Coronary artery (tissue), 2 donors: ENCODE measurements at places on chromosomes 7 and 10.

GRCh38 chr10:17652585-17652984 lies 8.6 kb downstream of the STAM start:
- DNase-seq = no peak

- no peak for DNase-seq
Measured at GRCh38 chr7:26700386-26700785, 164.0 kb downstream of the SKAP2 start.

GRCh38 chr10:35056133-35056532 lies 34.0 kb downstream of the CUL2 start:
- DNase-seq = no peak

- no peak for DNase-seq
Measured at GRCh38 chr7:31000161-31000693, 36.5 kb downstream of the GHRHR start.

GRCh38 chr7:159119851-159120539 lies 24.7 kb downstream of the VIPR2 start:
- peak; percentile 33 for DNase-seq

DNA sequence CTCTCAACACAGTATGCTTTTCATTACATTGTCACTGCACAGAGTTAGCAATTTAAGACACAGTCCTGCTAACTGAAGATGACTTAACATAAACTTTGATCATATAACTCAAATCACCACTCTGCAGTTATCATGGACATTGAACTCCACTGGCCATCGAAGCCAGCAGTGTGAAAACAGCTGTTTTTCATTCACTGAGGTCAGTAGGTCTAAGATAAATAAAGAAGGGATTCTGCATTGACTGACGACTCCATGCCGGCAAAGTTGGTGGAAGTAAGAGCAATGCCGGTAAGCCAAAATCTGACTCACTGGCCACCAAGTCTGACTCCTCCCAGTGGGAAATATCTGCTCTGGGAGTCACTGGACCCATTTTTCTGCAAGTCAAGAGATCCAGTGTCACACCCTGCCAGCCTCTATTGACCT lies 449.9 kb upstream of the ANKRD30A start:
- DNase-seq = no peak

DNA sequence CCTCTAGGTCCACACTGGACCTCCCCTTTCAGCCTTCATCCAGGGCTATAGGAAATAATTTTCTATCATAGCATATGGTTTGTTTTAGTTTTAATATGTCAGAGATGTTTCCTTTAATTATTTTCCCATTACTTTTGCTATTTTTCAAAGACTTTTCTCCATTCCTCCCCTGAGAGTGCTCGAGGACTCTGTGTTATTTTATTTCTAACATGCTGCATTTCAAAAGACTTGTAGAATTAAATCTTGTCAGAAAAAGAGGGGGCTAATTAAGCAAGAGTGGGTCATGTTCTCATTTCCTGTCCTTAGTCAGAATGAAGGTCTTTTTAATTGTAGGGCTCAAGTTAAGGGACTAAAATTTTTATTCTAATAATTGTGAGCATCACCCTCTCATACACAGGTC lies 71.6 kb upstream of the CTTNBP2 start:
- no peak for DNase-seq

DNA sequence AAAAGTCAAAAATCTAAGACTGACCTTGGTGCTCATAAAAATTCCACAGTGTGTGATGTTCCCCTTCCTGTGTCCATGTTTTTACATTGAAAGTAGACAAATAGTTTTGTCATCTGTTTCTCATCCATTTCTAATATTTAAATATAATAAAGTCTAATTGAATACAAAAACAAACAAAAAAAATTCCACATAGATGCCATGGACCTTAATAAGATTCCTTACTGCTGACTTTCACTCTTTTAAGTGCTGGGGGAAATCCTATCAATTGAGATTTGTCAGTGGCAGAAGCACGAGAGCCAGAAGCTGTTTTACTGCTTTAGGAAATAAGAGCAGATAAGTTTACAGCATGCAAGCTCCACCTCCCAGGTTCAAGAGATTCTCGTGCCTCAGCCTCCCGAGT lies 310.0 kb downstream of the ABCA13 start:
- DNase-seq = no peak

DNA sequence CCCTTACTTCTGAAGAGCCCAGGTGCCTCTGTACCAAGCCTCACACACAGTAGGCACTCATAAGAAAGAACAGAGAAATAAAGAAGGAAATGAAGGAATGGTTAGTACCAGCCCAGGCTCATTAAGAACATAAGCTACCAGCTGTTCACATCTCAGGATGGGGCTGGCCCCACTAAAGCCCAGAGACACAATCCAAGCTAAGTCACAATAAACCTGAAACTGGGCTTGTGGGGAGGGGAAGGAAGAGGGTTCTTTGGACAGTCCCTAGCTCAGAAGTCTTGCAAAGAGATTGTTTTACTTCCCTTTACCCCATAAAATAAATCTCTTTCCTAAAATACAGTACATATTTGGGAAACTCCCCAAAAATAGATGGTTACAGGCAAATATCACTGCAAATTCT lies 24.3 kb downstream of the FBXW4 start:
- DNase-seq = no peak

GRCh38 chr7:28065308-28065707 lies 115.3 kb downstream of the JAZF1 start:
- DNase-seq = no peak

DNA sequence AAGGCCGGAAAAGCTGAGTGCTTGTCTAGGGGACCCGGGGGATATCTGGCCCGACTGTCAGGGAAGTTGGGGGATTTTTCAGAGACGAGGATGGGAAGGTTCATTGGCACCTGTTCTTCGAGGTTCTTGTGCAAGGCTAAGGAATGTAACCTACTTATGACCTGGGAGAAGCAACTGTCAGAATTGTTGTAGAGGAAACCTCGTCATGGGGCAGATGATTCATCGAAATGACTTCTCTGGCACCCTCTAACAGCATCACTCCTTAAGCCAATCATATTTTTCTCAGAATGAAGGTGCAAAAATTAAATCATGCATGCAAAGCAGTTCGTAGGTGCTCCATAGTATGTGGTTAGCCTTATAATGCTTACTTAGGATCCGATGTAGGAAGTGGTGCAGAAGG lies 58.6 kb downstream of the PLXDC2 start:
- no peak for DNase-seq

DNA sequence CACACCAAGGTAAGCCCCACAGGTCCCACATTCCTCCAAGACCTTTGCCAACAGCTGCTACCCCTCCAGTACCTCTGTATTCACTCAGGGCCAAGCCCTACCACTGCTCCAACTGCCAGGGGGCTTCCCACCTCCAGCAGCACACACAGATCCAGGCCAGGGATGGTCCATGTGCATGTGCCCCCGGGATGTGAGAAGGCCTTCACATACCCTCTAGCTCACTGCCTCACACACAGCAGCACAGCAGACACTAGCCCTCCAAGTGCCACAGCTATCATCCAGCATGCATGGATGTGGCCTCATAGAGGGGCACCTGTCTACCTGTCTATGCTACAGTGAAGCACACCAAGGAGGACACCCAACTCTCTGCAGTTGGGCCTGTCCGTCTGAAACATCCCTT lies 488.8 kb downstream of the PLXNA4 start:
- DNase-seq = no peak

DNA sequence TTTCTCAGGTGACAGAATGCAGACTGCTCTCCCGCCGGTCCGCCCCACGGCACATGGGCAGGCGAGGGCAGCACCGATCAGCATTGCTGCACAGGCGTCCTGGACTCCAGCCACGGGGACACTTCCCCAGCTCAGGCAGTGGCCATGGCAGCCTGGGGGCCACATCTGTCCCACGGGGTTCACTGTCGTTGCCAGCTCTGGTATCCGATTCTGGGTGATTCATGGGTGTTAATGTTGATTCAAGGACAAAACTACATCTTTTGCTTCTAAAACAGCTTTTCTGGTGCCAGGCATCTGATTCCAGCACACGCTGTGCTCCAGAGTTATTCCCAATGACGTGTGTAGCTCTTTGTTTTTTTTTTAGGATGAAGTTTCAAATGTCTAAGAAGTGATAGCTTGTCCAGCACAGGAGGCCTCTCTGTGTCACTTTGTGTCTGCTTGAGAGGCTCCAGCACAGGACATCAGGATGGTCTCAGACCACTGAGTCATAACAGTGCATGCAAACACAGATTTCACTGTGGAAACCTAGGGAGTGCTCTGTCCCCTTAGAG lies 218.0 kb downstream of the WDR37 start:
- DNase-seq = no peak

GRCh38 chr7:98130959-98131358 lies 24.3 kb downstream of the LMTK2 start:
- no peak for DNase-seq

- no peak for DNase-seq
Measured at GRCh38 chr7:135537905-135538304, 19.8 kb upstream of the NUP205 start.

DNA sequence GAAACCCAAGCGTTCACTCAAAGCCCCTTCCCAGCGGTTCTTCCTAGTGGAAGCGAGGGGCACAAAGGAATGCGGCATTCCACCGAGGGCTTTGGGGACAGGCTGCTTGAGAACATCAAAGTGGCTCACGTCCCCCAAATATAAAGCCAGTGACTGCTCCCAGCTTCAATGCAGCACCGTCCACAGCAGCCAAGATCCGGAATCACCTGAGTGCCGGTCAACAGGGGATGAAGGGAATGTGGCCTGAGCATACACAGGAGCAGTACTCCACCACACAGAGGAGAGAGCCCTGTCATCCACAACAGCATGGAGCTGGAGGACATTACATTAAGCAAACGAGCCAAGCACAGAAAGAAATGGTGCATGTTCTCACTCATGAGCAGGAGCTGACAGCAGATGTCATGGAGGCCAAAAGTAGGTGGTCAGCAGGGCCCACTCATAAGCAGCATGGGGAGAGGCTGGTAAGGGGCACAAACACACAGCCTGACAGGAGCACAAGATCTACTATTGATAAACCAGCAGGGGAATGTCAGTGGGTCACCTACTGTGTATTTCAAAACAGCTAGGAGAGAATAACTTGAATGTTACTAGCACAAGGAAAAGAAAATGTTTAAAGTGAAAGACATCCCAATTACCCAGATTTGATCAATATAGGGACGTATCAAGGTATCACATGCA lies 79.5 kb downstream of the DIP2C start:
- no peak for DNase-seq

DNA sequence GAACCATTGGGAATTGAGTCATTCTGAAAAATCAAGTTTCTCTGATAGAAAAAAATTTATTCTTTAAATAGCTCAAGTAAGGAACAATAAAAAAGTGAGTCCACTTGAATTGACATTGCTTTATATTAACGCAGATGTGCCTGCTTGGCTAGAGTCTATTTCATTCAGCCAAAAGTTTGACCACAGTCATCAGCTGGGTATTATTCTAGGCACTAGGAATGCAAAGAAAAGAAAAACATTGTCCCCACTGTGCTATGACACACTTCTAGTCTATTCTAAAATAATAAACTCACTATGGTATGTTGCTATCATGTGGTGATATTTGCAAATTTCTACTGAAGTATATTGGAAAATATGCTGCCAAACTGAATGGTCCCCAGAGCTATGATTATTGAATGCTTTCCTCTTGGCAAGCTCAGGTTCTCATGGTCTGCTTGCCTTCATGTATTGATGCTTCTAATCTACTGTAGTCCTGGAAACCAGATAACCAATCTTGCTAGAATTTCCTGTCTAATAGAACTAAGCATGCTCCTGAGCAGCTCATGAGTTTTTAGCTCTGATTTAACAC lies 8.3 kb downstream of the SFRP4 start:
- DNase-seq = no peak

DNA sequence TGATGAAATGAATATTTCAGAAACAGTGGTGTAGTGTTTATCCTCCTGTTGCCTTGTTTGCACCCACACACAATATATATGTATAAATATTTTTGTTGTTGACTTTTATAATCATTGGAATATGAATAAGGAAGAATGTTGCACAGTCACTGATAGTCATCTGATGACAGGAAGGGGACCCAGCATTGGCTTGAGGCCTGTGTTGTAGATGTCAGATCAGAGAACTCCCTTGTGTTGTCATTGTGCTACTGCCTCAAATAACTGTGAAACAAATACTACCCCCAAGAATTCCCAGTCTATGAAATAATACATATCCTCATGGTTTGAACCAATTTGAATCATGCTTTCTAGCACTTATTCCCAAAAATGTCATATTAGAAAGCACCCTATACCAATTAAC lies 84.0 kb downstream of the NRG3 start:
- DNase-seq = no peak

- DNase-seq = no peak
Measured at GRCh38 chr10:97759158-97759887, 12.5 kb downstream of the SFRP5 start.

DNA sequence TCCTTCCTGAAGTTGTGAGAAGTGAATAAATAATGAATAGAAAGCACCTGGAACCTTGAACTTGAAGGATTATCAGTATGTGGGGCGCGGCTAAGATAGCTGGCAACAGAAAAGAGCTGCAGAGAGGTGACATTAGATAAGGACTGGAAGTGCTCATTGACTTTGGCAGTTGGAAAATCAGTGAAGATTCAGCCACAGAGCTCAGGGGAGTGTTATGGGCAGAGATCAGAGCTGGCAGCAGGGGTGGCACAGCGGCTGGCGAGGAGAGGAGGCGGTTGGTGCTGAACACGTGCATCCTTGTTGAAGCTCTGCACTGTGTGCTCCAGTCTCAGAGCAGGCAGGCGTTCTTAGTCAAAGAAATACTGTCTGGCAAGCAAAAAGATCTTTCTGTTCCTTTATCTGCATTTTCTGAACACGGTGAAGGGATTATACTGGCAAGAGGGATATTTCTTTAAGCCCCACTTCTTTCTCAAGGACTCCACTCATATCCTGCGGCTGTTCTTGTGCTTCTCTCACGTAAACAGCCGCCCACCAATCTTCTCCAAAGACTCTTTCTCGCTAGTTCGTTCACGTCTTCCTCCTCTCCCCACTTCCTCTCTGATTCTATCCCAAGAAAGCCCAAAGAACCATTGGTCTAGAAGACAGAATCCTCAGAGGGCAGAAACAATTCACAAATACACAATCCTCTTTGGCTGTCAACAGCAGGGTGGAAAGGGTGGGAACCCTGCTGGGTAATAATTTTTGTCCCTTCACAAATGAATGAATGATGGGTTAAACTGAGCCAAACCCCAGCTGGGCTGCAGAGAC lies 38.6 kb upstream of the ADD3 start:
- DNase-seq = no peak

DNA sequence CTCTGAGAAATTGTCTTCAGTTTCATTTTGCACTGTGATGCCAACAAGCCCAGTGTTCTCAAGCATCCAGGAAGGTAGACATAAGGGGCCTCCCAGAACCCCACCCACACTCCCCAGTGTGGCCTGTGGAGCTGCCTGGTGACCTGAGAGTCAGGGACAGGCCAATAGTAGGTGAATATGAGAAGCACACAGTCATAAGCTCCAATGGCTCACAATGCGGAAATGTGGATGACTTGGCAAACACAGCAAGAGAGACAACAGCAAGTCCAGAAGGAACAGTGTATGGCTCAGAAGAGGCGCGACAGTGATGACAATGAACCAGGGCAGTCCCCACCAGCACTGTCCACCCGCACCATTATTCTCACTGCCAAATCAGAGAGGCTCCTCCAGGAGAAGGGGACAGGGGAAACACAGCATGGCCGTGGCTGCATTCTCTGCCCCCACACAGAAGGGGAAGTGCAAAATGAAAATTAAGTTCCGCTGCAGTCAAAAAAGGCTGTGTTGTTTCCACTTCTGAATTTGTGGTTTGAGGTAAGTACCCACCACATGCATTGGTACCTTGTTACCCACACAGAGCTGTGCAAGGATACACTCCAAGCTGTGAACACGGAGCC lies 419.8 kb downstream of the GRID1 start:
- DNase-seq = no peak

GRCh38 chr7:20786779-20787659 lies at the start of gene SP8:
SP8 (minus strand) TSS chr7:20786886; CDS start chr7:20786798, 88 bp downstream.
- DNase-seq = no peak

- DNase-seq = no peak
Measured at GRCh38 chr7:85324145-85324799, 137.4 kb upstream of the SEMA3D start.
